ENCODE measurements at places on chromosomes 12 and 14.

- DNase-seq = no peak
Measured at GRCh38 chr14:77469539-77469938, 11.6 kb downstream of the AHSA1 start.

DNA sequence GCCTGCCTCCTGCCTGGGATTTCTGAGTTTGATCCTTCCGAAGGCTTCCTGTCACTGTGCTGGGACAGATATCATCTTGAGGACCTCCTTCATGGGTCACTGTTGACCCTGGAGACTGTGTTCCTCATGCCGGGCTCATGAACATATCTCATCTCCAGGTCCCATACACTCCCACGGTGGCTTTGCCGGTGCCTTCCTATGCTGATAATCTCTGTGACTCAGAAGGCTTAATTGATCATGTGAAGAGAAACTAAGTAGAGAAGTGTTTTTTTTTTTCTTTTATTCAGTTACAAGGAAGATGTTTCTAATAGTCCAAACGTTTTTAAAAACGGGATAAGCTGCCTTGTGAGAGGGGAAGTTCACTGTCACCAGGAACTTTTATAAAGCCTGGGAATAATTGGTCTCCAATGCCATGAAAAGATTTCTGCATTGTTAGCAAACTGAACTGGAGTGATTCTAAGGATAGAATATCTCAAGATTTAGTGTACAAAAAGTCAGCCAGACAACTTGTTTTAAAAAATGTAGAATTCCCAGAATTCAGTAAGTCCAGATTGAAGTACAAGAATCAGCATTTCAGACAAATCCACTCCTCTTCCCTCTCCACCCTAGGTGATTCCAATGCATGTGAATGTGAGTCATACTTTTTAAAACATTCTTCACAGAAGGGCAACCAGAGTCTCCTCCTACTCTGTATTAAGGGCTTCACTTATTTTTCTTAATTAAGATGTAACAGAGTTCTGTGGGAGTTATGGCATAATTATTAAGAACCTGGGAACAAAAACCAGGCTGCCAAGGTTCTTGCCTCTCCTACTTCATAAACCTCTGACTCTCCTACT lies 139.8 kb upstream of the LGR5 start:
- DNase-seq = peak; percentile 11

DNA sequence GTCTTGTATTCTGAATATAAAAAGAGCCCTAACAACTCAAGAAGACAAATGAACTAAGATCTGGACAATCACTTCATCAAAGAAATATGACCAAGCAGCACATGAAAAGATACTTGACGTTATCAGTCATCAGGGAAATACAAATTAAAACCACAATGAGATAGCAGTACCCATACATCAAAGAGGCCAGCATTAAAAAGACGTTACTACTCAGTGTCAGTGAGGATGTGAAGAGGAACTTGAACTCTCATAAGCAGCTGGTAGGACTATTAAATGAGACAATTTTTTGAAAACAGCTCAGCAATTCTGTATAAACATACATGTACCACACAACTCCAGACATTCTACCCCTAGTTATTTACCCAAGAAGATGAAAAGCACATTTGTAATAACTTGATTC lies 55.9 kb downstream of the FERMT2 start:
- DNase-seq = no peak

- DNase-seq = no peak
Measured at GRCh38 chr14:75023108-75023507, 20.4 kb downstream of the EIF2B2 start.

DNA sequence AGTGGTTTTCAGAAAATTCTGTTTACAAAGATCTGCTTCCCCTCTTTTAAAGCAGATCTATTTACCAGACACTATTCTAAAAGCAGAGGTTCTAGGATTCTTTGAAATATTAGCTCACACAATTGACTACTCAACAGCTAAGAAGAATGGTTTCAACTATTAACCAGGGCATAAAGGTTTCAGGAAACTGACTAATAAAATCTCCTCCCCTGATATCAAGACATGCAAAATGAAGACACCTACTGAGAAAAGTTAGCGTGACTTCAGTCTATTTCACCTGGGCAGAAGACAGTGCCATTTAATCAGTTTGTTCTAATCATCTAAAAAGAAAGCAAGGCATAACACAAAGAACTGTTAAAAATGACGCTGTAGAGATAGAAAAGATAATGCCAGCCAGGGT lies 22.2 kb downstream of the DAD1 start:
- no peak for DNase-seq

DNA sequence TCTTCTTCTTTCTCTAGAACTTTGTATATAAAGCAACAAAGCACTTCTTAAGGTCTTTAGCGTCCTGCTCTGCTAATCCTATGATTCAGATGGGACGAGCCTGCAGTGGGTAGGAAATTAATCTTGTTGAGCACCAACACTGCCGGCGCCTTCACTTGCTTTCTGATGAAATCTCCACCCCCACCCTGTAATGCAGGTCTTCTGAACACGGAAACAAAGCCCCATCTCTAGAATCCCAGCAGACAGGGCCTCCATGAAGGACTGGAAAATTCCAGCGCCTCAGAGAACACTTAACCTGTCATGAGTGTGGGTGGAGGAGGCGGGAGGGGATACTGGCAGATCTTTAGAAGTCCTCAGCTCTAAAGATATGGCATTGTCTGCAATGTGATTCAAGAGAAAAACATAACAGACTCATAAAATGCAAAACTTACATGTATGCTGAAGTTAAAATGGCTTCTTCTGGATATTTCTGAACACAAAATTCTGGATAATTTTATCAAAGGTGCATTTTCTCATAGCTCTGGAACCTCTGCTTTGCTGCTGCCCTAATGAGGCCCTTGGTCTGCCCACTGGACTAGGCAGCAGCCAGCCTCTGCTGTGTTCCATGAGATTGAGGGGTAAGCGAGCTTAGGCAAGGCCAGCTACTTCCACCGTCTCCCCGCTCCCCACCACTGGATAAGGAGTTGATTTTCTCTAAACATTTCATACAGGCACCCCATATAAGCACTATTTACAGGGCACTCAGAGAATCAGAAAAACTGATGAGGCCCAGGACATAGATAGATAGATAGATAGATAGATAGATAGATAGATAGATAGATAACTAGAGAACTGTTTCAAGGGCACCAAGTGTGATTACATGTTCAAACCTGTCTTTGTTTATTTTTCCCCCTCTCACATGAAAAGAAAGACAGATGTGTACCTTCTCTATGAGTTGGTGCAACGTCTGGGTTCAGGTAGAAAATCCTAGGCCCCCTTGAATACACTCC lies 43.1 kb downstream of the ZFP36L1 start:
- peak; percentile 24 for DNase-seq

DNA sequence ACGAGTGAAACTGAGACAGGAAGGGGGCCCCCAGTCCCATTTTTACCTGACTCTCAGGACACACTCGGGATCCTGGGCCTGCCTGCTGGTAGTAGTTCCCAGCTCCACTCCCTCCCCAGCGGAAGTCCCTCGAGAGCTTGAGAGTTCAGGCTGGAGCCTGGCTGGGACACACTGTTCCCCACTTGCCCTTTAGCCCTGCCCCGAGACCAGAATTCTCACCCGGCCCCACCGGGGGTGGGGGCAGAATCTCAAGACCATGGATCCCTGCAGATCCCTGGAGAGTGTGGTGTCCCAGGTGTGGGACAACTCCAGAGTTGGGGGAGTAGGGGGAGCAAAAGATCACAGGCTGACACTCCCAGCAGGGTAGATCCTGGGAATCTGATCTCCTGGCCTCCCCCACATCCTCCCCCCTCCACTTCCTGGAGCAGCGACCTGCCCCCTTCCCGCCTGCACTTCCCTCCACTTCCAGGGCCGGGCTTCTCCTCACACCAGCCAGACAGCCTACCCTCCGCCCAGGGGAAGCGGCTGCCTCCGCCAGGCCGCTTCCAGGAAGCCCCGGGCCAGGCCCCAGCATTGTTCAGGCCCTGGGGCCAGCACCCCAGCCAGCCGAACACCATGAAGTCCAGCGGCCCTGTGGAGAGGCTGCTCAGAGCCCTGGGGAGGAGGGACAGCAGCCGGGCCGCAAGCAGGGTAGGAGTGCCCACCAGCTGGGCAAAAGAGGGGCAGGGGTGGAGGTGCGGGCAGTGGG lies at the start of gene TNS2:
Gene TNS2, plus strand, starts transcription at position 495 of the 748 bp plus-strand sequence. Its CDS starts 121 bp downstream, at position 616.
- peak; percentile 39 for DNase-seq

- DNase-seq = no peak
Measured at GRCh38 chr12:24597580-24597979, 351.3 kb downstream of the BCAT1 start.

DNA sequence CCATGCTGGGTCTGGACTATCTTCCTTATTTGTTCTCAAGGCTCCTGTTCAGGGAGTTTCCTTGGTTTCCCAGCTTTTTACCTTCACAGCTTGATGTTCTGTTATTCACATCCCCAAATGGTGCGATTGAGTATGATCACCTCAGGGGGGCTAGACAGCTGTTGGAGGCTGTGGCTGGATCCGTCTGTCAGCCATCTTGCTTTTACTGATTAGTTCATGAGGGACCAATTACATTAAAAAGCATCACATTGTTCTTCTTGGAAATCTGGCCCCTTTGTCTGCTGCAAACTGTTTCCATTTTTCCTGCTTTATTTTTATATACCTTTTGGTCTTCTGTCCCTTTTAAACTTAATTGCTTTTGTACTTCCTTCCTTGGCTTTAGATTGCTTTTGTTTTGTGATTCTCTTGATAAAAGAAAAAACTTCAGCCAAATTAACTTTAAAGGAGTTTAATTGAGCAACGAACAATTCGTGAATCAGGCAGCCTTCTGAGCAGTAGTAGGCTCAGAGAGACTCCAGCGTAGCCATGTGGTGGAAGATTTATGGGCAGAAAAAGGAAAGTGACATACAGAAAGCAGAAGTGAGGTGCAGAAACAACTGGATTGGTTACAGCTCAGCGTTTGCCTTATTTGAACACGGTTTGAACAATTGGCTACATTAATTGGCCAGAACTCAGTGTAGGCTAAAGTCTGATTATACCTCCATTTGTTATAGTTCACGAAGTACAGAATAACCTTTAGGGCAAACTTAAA lies 208.7 kb downstream of the AEBP2 start:
- no peak for DNase-seq

DNA sequence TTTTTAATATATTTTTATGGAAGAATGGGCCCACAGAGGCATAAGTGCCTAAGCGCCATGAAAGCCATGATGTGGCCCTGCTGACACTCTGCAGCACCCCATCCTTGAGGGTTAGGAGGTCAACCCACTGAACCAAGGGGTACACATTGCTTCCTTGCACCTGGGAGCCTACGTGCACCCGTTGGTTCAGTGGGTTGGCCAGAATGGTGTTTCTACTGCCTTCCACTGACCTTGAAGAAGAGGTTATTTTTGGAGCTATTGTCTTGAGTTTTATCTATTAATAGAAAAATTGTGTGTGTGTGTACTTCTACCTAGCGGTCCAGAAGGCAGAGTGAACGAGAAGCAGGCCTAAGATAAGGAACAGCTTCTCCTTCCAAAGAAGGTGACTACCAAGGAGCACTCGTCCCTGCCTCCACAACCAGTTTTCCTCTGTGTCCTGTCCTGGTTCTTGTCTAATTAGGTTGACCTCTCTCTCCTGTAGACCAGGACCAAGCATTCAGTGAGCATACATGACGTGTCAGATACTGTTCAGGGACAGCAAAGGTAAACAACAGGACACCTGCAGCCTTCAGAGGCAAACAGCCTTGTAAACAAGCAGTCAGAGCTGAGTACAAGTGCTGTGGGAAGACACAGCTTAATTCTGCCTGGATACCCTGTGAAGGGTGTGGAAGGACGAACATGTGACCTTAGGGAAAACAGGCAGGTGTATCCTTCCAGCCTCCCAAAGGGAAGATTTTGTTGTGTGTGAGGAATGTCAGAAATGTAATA lies 30.4 kb upstream of the PLEK2 start:
- DNase-seq = no peak

DNA sequence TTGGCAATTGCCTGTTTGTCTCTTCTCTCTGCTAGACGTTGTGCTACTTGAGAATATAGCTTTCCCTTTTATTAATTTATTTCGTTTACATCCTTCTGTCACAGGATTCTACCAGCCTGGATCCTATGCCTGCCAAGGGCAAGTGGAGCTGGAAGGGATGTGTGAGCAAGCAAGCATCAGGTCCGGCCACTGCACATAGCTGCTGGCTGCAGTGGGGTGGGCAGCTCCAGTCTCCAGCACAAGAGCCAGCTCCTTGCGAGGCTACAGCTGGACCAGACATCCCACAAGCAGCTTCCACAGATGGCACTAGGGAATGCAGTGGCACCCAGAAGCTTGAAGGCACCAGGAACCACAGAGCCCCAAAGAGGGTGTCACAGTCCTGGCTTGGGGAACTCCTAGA lies 225.0 kb downstream of the KCNC2 start:
- DNase-seq = no peak

DNA sequence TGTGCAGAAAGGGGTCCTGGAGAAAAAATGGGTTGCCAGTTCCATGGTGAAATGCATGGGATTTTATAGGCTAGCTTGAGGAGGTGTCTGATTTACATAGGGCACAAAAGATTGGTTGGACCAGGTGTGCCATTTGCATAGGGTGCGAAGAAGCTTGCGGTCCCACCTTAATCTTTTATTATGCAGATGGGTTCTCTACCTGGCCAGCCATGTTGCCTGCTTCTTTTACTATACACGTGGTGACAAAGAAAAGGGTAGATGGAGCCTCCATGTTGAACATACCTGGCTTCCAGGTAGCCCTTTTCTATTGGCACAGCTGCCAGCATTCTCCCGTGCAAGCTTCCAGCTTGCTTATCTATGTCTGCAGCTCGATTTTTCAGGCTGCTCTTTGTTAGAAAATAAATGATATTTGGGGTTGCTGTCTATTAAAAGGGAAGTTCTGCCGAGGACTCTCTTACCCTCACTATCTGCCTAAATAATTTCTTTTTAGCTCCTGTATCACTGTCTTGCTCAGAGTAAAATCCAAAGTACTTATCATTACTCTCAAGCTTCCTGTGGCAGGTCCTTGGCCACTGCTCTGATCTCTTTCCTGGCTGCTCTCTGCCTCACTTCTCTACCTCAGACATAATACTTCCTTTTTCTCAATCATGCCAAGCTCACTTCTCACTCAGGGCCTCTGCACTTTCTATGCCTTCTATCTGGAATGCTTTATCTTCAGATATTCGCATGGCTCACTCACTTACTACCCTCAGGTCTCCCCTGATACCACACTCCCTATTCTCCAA lies 216.0 kb upstream of the DAAM1 start:
- no peak for DNase-seq

GRCh38 chr12:114809097-114809496 lies 125.1 kb upstream of the TBX3 start:
- DNase-seq = no peak

- no peak for DNase-seq
Measured at GRCh38 chr12:56286044-56286830, 13.9 kb downstream of the CS start.

DNA sequence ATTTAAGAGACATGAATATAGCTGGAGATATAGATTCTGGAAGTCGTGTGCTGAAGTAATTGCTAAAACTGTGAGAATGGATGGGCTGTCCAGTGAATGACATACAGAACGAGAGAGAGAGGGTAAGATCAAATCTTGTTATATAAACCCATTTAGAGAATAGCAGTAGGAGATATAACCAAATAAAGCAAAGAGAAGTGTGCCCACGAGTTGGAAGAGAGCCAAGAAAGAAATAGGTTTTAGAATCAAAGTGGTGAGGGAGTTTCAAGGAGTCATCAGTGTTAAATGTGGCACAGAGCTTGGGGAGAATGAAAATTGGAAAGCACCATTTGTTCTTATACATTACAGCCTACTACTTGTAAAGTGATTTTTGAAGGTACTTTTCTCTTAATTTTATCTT lies 19.2 kb downstream of the TOGARAM1 start:
- no peak for DNase-seq

Data from epithelial cell of esophagus (primary cell).